H4 (cell line): ENCODE measurements at places on chromosomes 12 and 14. TPM values are rescaled to one million over a fixed set of nuclear protein-coding genes. Genes with fewer than 3 reads are reported as not detected.
A peak's percentile ranks its signal among the peaks of the same experiment; 100 is the strongest.

DNA sequence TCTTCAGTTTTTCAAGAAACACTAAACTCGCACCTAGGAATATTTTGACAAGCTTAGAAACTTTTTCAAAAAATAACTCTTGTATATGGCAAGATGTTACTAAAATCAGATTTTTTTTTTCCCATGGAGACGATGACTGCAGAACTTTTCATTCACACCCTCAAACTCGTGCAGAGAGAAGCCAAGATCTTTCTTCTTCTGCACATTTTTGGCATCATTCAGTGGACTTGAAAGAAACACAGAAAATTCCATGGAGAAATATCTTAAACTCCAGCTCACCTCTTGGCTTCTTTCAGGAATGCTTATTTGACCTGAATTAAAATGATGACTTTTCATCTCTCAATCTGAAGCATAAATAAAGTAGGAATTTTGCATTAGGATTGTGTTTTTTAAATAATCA, 919.4 kb downstream of the NRXN3 start:
- no peak for DNase-seq

DNA sequence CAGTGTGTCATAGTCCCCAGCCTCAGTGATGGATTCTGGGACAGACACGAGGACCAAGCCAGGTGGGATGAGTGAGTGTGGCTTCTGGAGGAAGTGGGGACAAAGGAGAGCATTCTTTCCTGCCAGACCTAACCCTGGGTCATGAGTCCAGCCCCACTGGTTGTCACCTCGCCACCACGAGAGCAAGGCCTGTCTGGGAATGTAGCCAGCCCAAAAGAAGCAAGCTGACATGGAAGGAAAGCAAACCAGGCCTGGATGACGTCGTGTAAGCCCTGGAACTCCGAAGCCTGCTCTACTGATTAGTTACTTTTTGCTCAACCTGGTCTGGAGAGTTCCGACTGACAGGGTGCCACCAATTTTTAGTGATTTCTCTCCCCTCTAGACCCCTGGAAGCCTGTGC, 105.9 kb downstream of the SINHCAF start:
- DNase-seq = no peak

DNA sequence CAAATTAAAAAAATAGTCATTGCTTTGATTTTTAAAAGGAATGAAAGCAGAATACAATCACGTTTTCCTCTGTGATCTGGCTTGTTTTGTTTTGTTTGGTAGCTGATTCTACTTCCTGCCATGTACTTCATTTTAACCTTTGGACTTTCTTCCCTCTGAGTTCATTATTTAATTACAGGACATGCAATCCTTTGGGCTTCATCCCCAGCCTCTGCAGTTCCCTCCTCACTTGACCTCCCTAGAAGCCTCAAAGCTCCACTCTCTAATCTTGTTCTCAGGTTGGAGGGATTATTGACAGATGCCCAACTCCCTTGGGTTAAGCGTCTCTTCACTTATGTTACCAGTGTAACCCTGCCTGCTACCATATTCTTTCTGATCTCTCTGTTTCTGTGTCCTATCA, 967.9 kb upstream of the SEL1L start:
- no peak for DNase-seq

The SLCO1B1 gene
- total RNA-seq = not detected in 2 replicates

DNA sequence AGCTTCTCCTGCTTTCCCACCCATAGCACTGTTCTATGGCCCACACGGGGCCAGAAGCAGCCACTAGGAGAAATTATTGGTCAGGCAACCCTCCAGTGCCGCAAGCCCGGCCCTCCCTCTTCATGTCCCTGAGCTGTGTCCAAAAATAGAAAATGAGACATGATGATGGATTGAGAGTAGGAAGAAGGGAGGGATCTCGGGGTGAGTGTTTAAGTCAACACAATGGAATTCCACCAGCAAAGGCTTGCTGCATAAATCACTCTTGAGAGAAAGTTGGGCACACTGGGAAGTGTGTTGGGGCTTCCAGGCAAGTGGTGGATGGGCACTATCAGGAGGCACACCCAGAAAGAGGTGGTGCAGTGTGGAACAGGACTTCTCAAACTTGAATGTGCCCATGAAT, 94.2 kb downstream of the LLPH start:
- DNase-seq = peak; percentile 66

- DNase-seq = no peak
Observed at GRCh38 chr14:59330455-59330854, 134.7 kb downstream of the GPR135 start.

- peak; percentile 85 for DNase-seq
Observed at GRCh38 chr12:6345319-6346091, 3.6 kb upstream of the TNFRSF1A start.

The ZNF891 gene
- 0.43 and 0.47 TPM in 2 replicates for total RNA-seq

- no peak for DNase-seq
Observed at GRCh38 chr12:56288705-56289387, 11.3 kb downstream of the CS start.

The C3AR1 gene
- 0.95 and 1.8 TPM in 2 replicates for total RNA-seq

DNA sequence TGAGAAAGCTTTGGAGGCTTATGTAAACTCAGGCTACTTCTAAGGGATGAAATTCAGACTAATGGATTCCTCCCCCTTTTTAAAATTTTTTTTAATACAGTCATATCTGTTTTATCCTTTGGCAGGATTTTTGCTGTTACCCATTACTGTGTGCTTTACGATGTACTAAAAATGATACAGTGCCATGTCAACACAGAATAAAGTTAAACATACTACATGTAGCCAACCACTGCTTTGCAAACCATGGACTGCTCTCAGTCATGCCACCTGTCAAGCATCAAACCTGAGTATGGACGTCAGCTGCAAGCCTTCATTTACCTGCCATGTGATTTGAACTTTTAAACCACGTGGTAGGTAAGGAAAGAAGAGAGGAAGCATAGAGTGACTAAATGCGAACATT, 325.8 kb downstream of the FUT8 start:
- no peak for DNase-seq

The AMN gene
- not detected in 2 replicates for total RNA-seq

DNA sequence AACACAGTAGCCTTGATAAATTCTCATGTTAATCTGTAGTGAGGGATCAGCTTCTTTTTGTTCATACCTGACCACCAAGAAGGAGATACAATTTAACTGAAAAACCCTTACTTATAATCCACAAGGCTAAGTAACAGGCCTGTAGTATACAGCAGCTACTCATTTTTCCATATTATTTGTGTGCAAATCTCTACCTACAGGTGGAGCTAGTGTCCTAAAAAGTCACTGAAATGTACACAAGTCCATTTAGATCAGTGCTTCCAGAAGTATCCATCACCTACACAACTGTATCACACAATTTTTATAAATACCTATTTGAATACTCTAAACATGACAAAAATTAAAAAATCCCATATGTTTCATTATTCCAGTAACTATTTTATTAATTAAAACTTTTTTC, 173.2 kb downstream of the SLC35F4 start:
- peak; percentile 15 for DNase-seq

The PCED1B gene
- 1.1 TPM in 1 of 2 replicates, not detected in the other for total RNA-seq

GRCh38 chr14:69263771-69264170, 3.8 kb downstream of the GALNT16 start:
- DNase-seq = no peak

GRCh38 chr12:109729371-109729781, 15.8 kb downstream of the FAM222A start:
- no peak for DNase-seq

DNA sequence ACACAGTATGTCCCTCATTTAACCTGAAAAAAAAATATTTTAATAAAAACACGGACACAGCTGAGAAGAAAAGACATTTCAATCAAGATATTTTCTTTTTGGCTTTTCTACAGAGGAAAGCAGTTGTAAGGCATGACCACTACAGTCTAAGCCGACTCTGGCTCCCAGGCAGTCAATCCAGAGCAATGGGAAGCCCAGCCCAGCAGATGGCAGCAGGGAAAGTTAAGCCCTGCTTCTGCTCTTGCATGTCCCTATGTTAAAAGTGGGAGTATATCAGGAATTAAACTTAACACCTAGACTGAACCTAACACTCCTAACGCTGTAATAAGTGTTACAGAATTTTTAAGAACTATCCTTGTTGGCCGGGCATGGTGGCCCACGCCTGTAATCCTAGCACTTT, 19.5 kb upstream of the HAL start:
- no peak for DNase-seq

DNA sequence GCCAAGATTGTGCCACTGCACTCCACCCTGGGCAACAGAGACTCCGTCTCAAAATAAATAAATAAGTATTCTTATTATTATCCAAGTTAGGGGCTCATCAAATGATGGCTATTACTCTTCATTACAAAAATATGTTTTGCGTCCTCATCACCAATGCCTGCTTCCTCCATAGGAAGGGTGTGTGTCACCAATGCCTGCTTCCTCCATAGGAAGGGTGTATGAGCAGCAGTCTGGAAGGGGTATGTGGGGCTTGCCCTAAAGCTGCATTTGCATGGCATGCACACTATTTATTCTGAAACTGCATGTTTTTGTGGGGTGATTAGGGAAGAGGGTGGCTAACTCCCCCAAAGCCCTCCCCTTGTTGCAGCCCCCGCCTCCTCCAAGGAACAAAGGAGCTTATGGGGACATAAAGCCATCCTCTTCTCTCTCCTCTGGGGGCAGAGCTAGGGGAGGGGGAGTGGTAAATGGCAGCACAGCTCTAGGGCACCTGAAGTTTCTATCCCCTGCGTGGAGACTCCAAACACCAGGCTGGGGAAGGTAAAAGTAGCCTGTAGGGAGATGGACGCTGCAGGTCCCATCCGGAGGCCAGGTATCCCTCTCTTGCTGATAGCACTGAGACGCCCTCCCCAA, 1.3 kb downstream of the CAMKK2 start:
- DNase-seq = no peak

DNA sequence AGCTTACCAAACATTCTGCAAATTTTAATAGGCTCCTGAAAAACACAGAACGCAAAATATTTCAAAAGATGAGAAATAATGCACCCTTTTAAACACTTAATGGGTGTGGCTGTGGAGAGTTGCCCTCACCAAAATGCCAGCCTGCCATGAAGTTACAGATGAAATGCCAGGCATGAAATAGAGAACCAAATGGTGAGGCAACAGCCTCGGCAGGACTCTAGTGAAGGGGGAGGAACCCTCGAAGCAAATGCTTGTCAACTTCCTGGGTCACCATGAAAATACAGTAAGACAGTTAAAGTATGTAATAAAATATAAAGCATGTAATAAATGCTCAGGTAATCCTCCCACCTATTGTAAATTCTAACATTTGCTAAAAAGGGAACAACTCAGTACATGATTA, 24.1 kb downstream of the DUSP16 start:
- no peak for DNase-seq

The TSPAN11 gene
- 0.70 and 1.8 TPM in 2 replicates for total RNA-seq

The CATSPERB gene
- total RNA-seq = 0.06 TPM in 1 of 2 replicates, not detected in the other

GRCh38 chr14:74704656-74705055, 8.2 kb downstream of the AREL1 start:
- no peak for DNase-seq

DNA sequence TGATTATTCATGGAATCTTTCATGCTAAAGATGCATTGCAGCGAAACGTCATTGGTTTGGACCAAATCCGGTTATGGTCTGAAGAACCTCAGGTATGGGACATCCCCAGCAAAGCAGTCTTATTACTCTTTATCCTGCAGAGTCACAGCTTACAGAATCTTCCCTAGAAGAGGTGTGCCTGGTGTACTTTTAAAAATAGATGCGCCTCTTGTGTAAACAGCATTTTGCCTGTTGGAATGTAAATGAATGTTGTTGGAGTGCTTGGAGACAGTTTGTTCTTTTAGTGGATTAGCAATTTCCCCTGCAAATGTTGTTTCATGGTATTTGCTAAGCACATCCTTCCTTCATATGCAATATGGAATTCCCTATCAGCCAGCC, 242.5 kb downstream of the ZFP36L1 start:
- no peak for DNase-seq

The AVPR1A gene
- not detected in 2 replicates for total RNA-seq

The NFATC4 gene
- 7.1 and 9.5 TPM in 2 replicates for total RNA-seq

The GPR137C gene
- total RNA-seq = 0.49 and 0.89 TPM in 2 replicates

The PRKD1 gene
- total RNA-seq = 4.1 and 4.4 TPM in 2 replicates

- DNase-seq = no peak
Observed at GRCh38 chr12:109475121-109475520, 2.0 kb downstream of the KCTD10 start.

The KCNC2 gene
- total RNA-seq = not detected in 2 replicates

DNA sequence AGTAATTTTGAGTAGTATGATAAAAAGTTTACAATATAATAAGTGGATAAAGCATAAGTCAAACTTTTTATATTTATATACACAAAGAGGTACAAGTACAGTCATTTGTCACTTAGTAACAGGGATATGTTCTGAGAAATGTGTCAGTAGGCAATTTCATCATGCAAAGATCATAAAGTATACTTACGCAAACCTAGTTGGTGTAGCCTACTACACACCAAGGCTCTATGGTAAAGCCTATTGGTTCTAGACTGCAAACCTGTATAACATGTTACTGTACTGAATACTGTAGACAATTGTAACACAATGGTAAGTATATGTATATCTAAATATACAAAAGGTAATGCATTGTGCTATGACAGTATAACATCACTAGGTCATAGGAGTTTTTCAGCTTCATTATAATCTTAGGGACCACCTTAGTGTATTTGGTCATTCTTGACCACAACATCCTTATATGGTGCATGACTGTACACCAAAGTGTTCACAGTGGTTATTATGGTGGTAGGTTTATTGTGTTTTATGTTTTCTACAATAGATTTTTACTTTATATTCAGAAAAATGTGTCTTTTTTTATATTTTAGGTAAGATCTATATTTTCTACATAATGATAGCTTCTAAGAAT, 14.9 kb upstream of the SCFD1 start:
- DNase-seq = no peak

The KLRB1 gene
- total RNA-seq = not detected in 2 replicates

The GCN1 gene
- total RNA-seq = 33.7 and 59.7 TPM in 2 replicates

DNA sequence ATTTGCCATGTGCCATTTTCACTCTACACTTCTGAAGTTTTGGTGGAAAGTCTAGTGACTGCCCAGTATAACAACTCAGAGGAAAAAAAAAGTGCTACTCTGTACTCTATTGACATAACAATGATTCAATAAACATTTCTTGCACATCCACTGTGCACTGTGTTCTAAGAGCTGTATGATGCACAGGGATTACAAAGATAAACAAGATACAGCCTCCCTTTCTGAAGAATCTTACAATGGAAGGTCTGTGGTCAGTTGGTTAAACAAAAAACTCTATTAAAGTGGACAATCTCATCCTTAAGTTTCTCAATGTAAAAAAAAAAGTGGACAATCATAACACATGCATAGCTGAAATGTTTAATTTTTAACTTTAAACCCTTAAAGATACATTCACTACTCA, 105.7 kb upstream of the RASSF8 start:
- peak; percentile 69 for DNase-seq

GRCh38 chr12:91978143-91978542, 167.5 kb downstream of the BTG1 start:
- DNase-seq = peak; percentile 25

The VASH1 gene
- total RNA-seq = 2.2 and 3.3 TPM in 2 replicates

The TSHR gene
- total RNA-seq = not detected in 2 replicates

GRCh38 chr12:65434737-65435136, 156.3 kb downstream of the MSRB3 start:
- no peak for DNase-seq

The RPL36AL gene
- 316 and 358 TPM in 2 replicates for total RNA-seq

DNA sequence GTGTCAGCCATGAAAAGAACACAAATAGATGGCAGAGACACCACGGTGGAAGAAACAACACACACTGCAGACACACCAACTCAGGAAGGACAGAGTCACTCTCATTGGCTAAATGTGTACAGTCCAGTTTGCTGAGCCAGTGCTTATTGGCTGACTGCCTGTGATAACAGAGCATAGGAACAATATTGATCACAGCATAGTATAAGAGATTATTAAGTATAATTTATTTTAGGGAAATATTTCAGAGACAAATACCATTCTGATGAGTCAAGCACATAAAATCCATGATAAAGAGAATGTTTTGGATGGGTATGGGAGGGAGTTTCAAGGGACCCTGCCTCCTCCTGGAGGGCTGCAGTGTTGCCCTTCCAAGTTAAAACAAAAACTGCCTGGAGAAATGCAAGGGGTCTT, 50.9 kb downstream of the BTG1 start:
- no peak for DNase-seq
